ENCODE measurements at places on chromosomes 5 and 9.
A peak's percentile ranks its signal among the peaks of the same experiment; 100 is the strongest.

- no peak for DNase-seq
Measured at GRCh38 chr5:10699281-10699874, 61.7 kb downstream of the DAP start.

DNA sequence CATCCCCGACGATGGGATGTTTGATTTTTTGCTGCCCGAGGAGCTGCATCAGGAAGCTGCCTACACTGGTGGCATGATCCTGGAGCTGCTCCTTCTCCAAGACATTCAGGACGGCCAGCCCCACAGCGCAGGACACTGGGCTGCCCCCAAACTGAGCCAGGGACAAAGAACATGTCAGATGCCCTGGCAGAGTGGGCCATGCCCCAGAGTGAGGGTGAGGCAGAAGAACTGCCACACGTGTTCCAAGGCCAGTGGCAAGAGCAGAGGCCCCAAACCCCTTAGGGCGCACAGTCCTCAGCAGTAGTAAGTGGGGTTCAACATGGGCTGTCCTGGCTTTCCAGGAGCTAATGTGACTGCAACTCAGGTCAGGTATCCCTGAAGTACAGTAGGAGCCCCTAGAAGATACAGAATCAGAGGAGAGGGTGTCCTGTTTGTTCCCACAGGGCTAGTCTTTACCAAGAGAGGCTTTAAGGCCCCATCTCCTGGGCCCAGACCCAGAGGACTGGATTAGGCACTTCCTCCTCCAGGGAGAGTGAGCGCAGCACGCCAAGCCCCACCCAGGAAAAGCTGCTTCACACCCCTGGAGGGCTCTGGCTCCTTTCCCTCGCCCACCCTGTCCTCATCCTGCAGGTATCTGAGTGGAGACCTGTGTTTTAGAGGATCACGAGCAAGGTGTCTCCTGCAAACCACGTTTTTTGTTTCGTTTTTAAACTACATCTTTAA is 11.1 kb downstream of the HNRNPAB start:
- DNase-seq, result no peak

- no peak for DNase-seq
Measured at GRCh38 chr5:5039918-5040317, 100.2 kb upstream of the ADAMTS16 start.

- DNase-seq, result no peak
Measured at GRCh38 chr5:23675456-23675855, 168.0 kb downstream of the PRDM9 start.

DNA sequence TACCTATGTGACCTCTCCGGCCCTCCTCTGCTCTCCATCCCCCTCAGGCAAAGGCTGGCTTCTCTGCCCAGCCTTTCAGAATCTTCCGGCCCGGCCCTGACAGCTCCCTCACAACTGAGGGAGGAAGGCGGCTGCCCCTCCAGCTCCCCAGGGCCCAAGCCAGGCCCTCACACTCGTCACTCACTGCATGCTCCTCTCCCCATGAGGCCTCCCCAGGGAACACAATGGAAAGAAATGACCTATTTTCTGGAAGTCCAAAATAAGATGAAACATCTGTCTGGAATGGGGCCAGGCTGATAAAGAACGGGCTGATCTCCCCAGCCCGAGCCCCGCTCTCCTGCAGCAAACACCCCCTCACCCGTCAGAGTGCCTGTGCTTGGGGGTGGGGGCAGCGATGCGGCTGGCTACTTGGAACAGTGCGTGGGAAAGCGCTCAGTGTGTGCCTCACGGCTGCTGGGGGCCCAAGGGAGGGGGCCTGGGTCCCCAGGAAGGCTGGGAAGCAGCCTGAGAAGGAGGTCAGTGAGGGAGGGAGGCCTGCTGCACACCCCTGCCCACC is 11.3 kb downstream of the PDGFRB start:
- no peak for DNase-seq

DNA sequence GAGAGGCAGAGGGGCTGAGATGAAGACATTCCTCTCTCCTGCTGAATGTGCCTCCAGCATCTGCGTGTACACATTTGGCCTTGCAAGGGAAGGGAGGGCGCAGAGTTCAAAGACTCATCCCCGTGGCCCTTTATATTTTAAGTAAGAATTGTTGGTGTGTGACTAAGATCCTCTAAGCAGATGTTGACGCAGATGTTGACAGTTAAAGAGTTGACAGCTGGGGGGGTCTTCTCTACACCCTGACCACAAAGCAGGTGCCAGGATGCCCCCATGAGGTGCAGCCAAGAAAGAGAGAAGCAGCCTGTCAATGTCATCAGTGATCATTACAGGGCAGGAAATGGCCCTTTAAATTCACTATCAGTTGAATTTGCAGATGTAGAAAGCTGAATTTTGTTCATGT is 262.9 kb downstream of the IRX1 start:
- DNase-seq, result no peak

DNA sequence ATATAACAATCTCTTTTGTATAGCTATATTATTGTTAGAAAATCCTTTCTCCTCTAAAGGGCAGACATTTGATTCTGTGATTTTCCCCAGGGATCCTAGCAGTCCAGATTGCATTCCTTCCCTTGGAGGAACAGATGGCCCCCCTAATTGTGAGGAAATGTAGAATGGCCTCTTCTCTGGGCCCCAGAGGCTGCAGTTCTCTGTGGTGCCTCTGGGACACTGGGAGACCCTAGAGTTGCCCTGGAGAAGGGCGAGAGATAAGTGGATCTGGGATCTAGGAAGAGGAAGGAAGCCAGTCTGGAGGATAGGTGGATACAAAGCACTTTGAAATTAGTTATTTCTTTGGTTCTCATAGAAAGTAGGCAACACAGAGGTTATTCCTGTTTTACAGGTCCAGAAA is 1.9 kb upstream of the HINT2 start:
- no peak for DNase-seq

GRCh38 chr5:36607114-36607571 is 737 bp downstream of the SLC1A3 start:
- DNase-seq, result peak; percentile 63

DNA sequence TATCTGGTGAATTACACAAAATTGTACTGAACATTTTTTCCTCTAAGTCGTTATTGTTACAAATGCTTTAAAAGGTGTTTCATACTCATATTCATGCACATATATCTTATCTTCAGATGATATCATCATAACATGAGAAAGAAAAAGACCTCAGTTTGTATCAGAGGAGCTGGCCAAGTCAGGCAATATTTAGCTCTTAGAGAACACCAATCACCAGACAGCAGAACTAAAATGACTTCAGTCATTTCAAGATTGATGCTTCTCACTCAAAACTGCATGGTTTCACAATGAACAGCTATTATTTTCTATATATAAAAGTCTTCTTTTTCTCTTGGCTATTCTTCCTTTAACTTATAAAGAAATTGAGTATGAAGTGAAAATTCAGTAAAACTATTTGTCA is 44.6 kb downstream of the TSSK1B start:
- DNase-seq, result no peak

GRCh38 chr9:88536023-88536324 is 996 bp downstream of the NXNL2 start:
- DNase-seq, result no peak

GRCh38 chr5:168404365-168404764 is 81.9 kb upstream of the RARS1 start:
- DNase-seq, result no peak

DNA sequence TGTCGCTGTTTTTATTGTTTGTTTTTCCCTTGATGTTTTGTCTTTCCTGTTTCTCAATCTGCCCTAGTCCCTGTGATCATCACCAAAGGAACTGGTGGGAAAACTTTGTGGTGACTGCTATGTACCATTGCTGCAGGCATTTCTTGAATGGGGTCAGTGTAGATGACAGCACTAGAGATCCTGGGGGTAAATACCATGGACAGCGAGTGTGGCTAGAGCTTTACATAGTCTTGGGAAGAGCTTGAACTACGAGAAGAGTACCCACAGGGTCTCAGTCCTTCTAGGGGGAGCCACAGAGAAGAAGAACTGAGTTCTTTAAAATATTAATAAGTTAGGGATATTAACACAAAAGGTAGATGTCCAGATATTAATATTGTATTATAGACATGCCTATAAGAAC is 138.8 kb downstream of the PAM start:
- no peak for DNase-seq

DNA sequence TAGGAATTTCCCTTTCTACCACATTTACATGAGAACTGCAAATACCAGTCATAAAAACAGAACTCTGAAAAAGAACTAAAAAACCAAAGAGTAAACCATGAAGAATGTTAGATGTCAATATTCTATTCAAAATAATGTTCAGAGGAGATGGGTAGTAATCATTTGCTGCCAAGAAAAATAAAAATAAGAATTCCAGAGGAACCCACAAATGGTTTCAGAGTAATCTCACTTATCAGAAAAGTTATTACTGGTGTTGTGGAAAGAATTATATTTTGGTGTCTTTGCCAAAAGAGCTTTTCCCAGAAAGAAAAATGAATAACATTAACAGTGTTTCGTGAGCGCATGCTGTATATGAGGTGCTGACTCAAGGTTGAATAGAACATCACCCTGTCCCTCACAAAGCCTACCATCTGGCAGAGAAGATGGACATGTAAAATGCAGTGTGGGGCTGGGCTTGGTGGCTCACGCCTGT is 35.6 kb downstream of the GPR21 start:
- no peak for DNase-seq

GRCh38 chr5:51902512-51902911 is 519.3 kb downstream of the ISL1 start:
- no peak for DNase-seq

DNA sequence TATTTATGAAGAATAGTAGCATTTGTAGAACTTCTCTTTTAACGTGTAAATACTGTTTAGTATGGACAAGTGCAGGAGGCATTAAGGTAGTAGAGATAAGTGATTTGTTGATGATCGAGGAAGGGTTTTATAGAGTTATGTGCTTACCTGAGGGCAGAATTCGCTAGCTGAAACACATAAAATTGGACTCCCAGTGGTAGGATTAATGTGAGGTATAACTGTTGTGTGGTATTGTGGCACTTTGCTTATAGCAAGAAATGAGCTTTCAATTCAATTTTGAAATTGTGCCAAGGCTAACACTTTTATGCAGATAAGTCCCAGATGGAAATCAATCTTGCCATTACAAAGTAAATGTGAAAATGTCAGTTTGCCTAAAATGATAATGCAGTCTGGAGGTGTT is 1.2 kb downstream of the AP3S1 start:
- DNase-seq, result no peak

DNA sequence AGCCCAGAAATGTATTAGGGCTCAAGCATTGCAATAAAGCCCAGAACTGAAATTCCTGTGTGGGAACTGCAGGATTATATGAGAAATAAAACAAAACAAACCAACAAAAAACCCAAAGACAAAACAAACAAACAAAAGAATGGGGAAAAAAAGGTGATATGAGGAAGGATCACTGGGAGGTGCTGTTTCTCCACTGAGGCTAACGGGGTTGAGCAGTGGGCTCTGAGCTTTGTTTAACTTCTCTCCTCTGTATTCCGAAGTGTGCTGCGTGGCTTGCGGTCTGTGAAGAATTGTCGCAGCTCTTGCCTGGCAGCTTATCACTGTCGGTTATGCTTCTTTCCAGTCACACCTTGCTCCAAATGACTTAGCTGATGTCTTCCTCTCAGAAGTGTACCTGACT is 106.3 kb downstream of the TENT4A start:
- no peak for DNase-seq

- no peak for DNase-seq
Measured at GRCh38 chr5:170576602-170577535, 73.0 kb downstream of the KCNIP1 start.

- no peak for DNase-seq
Measured at GRCh38 chr5:72166070-72166979, 59.0 kb downstream of the MAP1B start.

GRCh38 chr5:153601377-153601776 is 110.9 kb downstream of the GRIA1 start:
- no peak for DNase-seq

- no peak for DNase-seq
Measured at GRCh38 chr5:146103594-146103993, 1.8 kb downstream of the PLAC8L1 start.

DNA sequence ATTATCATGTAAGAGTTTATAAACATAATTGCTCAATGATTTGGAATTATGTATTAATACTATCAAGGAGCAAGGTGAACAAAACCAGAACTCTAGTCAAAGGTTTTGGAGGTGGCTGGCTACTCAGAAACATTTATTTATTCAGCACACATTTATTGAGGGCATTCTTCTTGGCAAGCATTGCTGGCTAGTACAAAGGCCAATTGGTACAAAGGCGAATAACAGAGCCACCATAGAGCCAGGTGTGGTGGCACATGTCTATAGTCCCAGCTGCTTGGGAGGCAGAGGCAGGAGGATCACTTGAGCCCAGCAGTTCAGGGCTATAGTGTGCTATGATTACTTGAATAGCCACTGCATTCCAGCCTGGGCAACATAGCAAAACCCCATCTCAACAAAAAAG is 242.1 kb downstream of the CWC27 start:
- no peak for DNase-seq

- DNase-seq, result no peak
Measured at GRCh38 chr5:143314659-143315058, 88.8 kb downstream of the NR3C1 start.

GRCh38 chr9:104836767-104837166 is 72.8 kb downstream of the NIPSNAP3B start:
- no peak for DNase-seq

- DNase-seq, result no peak
Measured at GRCh38 chr5:171898879-171899278, 107.6 kb downstream of the FBXW11 start.

DNA sequence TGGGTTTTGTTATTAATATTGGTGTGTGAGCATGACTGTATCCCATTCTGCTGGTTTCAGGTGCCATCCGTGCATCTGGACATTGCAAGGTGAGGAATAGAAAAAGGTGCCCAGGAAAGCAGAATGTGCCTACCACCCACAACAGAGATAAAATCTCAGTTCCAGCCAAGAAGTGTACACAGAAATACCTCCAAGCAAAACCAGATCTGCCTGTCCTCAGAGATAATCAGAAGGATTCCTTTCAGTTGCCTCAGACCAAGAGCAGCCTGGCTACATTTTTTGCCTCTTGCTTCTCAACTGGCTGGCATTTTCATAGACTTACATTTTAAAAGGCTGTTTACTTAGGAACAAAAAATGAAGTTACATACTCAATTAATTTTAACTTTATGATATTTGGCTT is 12.1 kb upstream of the ABLIM3 start:
- DNase-seq, result no peak

DNA sequence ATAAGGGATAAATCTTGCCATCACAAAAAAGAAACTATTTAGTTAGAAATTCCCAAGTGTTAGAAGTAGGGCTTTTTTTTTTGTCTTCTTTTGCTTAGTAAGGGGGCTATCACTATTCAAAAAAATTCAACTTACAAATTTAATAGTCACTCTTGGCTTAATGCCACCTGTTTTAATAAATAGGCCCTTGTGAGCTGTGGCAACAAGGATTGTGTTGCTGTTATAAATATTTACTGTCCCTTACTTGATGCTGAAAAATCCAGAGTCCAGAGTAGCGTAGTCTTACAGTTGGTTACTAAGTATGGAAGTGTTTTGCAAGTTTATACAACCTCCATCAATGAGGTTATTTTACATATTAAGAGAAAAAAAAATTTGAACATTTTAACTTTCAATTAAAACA is 21.4 kb upstream of the CEP78 start:
- no peak for DNase-seq
